ENCODE measurements at places on chromosomes 5 and 9.

DNA sequence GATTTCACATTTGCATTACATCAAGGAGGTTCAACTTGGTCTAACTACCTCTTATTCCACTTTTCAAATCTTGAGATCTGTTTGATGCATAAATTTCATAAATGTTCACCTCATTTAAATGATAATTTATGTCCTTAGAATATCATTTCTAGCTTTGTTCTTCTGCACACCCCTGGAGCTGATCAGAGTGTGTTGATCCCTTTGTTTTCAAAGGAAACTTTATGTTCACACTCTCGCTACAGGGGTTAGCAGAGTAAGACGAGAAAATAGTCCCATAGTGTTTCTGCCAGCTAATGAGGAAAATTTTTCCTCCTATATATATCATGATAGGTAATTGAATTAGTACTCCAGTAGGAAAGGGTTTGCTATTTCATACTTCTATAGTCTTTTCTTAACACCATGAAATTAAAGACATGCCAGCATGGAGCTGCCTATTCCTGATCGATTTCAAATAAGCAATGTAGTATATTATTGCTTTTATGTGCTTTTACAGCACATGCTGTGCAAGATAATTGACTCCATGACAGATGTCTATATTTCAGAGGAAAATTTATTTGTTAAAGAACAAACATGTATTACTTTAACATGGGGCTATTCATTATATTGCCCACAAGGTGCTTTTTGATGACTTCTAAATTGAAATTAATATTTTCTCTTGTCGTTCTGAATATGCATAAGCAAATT, 4.8 kb upstream of the PAM start:
- no peak for DNase-seq

DNA sequence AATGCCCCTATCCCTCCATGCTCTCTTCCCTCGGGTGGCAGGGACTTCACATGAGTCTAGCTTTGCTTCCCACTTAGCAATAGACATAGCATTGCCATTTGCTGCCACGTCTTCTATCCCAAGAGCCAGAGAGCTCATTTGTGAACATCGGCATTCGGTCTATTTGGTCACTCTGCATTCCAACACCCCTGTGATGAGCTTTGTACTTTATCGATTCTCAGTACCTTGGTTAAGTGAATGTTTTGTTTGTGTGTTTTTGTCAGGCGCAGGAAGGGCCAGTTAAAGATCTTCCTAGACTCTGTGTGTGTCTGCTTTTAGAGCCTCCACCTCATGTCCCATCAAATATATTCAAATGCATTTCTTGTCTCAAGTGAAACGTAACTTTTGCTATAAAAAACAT, 141.7 kb downstream of the TARS1 start:
- DNase-seq = no peak

GRCh38 chr9:27945386-27945785, 372.1 kb upstream of the C9orf72 start:
- DNase-seq = no peak

GRCh38 chr5:135393691-135394090, 5.3 kb downstream of the MACROH2A1 start:
- DNase-seq = no peak

GRCh38 chr5:132215329-132215728, 12.3 kb downstream of the P4HA2 start:
- no peak for DNase-seq

DNA sequence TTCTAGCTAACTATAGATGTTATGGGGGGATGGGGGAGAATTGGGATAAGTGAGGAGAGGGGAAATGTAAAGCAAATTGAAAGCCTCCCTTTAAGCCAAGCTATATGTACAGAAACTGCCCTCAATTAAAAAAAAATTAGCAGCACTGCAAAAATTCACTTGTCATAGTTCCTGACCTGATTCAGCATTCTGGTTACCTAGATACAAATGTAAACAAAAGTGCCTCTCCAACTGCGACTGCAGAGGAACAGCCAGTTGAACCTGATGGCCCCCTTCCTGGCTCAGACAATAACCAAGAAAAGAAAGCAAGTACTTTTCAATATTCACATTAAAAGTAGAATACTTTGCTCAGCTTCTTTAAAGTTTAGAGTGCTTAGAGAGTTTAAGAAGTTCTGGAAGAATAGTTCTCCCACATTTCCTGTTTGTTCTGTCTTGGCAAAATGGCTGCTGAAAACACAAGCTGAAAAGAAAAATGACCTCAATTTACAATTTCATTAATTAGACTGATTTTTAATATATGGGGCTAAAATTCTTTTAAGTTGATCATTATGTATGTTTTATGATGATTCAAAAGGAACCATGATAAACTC, 1.5 kb downstream of the FAM81B start:
- no peak for DNase-seq

Measured in activated effector memory CD4-positive, alpha-beta T cell treated with Interleukin-2 at 50 U/mL for 16 hours (primary cell).